Hair follicular keratinocyte (primary cell): ENCODE measurements at places on chromosomes 2 and 18. TPM values are rescaled to one million over a fixed set of nuclear protein-coding genes. Genes with fewer than 3 reads are reported as not detected.

CCNT2 gene
- 9.2 and 15.5 TPM in 2 replicates for total RNA-seq

TUBA3D gene
- not detected in 2 replicates for total RNA-seq

HOXD8 gene
- total RNA-seq: 1.2 TPM in 1 of 2 replicates, not detected in the other

FER1L5 gene
- 0.34 TPM in 1 of 2 replicates, not detected in the other for total RNA-seq

SKOR2 gene
- not detected in 2 replicates for total RNA-seq

PAX8 gene
- total RNA-seq: 3.5 and 3.7 TPM in 2 replicates

SGPP2 gene
- 0.08 TPM in 2 replicates for total RNA-seq

CCDC68 gene
- total RNA-seq: 4.6 and 4.9 TPM in 2 replicates

TRMT61B gene
- 8.4 and 11.3 TPM in 2 replicates for total RNA-seq

SCN3A gene
- total RNA-seq: not detected in 2 replicates

C2orf78 gene
- total RNA-seq: not detected in 2 replicates

MPP4 gene
- total RNA-seq: 0.23 and 0.55 TPM in 2 replicates

GALNT3 gene
- total RNA-seq: 89.5 and 100.0 TPM in 2 replicates

RIT2 gene
- total RNA-seq: not detected in 2 replicates

POTEC gene
- not detected in 2 replicates for total RNA-seq

DSG4 gene
- under 0.01 TPM in 1 of 2 replicates, not detected in the other for total RNA-seq

RGPD3 gene
- 0.08 and 0.16 TPM in 2 replicates for total RNA-seq

SPP2 gene
- total RNA-seq: not detected in 2 replicates

ITGAV gene
- 67.3 and 123 TPM in 2 replicates for total RNA-seq
